ENCODE measurements at places on chromosomes 5 and 9. TPM values are rescaled to one million over a fixed set of nuclear protein-coding genes. Genes with fewer than 3 reads are reported as not detected.

Gene CENPK
- polyA plus RNA-seq: 42.1 TPM

Gene IQGAP2
- polyA plus RNA-seq: 19.1 TPM

Gene LVRN
- 0.88 TPM for polyA plus RNA-seq

DNA sequence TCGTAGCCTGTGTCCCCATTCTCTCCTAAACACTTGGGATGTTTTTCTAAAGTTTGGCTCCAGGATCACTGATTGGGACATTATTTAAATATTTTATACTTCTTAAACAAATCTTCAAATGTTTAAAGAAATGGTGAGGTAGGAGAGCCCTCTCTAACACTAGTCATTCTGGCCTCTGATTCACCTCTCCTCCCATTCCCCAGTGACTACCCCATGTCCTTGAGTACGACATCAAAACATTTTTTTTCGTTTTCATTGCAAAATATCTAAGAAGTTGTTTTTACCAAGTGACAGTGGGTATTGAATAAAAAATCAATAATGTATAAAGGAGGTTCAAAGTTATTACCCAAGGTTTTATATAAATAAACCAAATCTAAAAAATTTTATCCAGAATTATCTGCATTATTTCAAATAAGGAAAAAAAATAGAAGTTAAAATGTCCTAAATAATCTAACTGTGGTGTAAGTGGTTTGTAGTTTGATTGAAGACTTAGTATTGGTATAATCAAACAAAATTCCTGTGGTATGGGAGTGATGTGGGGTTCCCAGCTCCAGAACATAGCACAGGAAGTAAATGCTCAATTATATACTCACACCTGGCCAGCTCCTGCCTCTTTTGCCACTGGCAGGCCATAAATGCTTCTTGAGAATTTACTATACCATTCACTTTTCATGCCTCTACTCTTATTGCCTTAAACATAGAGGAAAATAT is 51.1 kb downstream of the MAST4 start:
- H3K4me1 ChIP-seq: no peaks in the 10 kb centered on the region
- H3K4me3 ChIP-seq: no peak overlapping the region
- H3K36me3 ChIP-seq: no peaks in the 10 kb centered on the region
- no peaks in the 10 kb centered on the region for H3K27me3 ChIP-seq

- H3K27ac ChIP-seq: peak overlapping the region; percentile 93
- H3K4me1 ChIP-seq: peaks cover 2% of the 10 kb centered on the region
- peak; percentile 85 for DNase-seq
- H3K27me3 ChIP-seq: no peaks in the 10 kb centered on the region
- H3K36me3 ChIP-seq: no peaks in the 10 kb centered on the region
Measured at GRCh38 chr5:180494510-180495181, 467 bp downstream of the CNOT6 start.

DNA sequence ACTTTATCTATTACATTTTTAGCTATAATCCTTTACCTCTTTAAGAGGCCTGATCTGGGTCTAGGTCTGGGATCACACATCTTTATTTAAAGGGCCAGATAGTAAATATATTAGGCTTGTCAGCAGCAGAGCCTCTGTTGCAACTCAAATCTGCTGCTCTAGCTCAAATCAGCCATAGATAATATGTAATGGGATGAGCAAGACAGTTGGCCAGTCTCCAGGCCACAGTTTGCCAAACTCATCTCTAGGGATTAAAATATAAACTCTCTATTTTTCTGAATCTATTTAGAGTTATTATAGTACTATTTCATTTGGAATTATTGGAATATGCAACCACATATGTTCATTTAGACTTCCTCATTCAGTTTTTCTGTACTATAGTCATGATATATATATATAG is 115.9 kb upstream of the MINAR2 start:
- H3K4me3 ChIP-seq: no peak overlapping the region
- no peaks in the 10 kb centered on the region for H3K36me3 ChIP-seq
- no peak for DNase-seq
- no peaks in the 10 kb centered on the region for H3K27me3 ChIP-seq

DNA sequence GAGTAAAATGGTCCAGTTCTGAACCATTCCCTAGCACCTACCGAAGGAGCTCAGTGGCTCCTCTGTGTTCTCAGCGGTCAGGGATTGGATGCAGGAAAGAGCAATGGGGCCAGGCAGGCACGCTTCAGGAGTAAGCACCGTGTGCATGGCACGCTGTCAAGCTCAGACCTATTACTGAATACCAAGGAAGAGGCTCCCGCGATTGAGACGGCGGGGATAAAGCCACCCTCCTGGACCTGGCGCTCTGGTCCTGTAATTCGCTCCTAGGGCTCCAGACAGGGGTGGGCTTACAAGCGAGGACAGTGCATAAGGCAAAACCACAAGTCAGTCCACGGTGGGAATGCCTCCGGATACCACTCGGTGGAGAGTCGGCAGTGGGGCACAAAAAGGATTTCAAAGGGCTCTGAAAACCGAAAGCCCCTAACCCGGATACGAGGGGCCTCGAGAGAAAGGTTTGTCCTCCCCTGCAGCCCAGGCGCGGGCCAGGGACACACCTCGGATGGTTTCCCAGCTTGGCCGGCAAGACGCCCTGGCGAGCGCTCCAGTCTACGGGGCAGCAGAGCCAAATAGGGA is 988 bp downstream of the OXCT1 start:
- no peaks in the 10 kb centered on the region for H3K36me3 ChIP-seq
- DNase-seq: no peak
- peak overlapping the region; percentile 81 for H3K4me3 ChIP-seq

GRCh38 chr9:129383019-129383560 is 205.0 kb upstream of the IER5L start:
- no peaks in the 10 kb centered on the region for H3K36me3 ChIP-seq
- no peaks in the 10 kb centered on the region for H3K27me3 ChIP-seq
- H3K4me3 ChIP-seq: peak overlapping the region; percentile 52
- peaks cover 33% of the 10 kb centered on the region for H3K4me1 ChIP-seq

GRCh38 chr9:13967011-13967410 is 346.9 kb downstream of the NFIB start:
- DNase-seq: no peak
- H3K27ac ChIP-seq: no peak overlapping the region
- H3K4me1 ChIP-seq: no peaks in the 10 kb centered on the region
- no peaks in the 10 kb centered on the region for H3K27me3 ChIP-seq
- no peaks in the 10 kb centered on the region for H3K36me3 ChIP-seq
- no peak overlapping the region for H3K4me3 ChIP-seq

- H3K36me3 ChIP-seq: no peaks in the 10 kb centered on the region
- H3K4me3 ChIP-seq: no peak overlapping the region
- no peak for DNase-seq
- no peaks in the 10 kb centered on the region for H3K27me3 ChIP-seq
- H3K4me1 ChIP-seq: no peaks in the 10 kb centered on the region
Measured at GRCh38 chr5:10581867-10582511, 18.1 kb downstream of the ANKRD33B start.

- no peaks in the 10 kb centered on the region for H3K36me3 ChIP-seq
- DNase-seq: no peak
- no peaks in the 10 kb centered on the region for H3K4me1 ChIP-seq
- no peaks in the 10 kb centered on the region for H3K27me3 ChIP-seq
- no peak overlapping the region for H3K4me3 ChIP-seq
Measured at GRCh38 chr9:71975833-71976232, 64.4 kb downstream of the C9orf85 start.

- no peak for DNase-seq
- no peaks in the 10 kb centered on the region for H3K36me3 ChIP-seq
- H3K27ac ChIP-seq: no peak overlapping the region
- H3K27me3 ChIP-seq: no peaks in the 10 kb centered on the region
Measured at GRCh38 chr5:173680660-173681242, 64.3 kb upstream of the BOD1 start.

Measured in left lung (tissue), 14 donors.